Heart left ventricle (tissue), 16 donors: ENCODE measurements at places on chromosomes 3 and 15.

GRCh38 chr3:174098746-174099145 is 701.2 kb downstream of the NLGN1 start:
- DNase-seq = no peak

DNA sequence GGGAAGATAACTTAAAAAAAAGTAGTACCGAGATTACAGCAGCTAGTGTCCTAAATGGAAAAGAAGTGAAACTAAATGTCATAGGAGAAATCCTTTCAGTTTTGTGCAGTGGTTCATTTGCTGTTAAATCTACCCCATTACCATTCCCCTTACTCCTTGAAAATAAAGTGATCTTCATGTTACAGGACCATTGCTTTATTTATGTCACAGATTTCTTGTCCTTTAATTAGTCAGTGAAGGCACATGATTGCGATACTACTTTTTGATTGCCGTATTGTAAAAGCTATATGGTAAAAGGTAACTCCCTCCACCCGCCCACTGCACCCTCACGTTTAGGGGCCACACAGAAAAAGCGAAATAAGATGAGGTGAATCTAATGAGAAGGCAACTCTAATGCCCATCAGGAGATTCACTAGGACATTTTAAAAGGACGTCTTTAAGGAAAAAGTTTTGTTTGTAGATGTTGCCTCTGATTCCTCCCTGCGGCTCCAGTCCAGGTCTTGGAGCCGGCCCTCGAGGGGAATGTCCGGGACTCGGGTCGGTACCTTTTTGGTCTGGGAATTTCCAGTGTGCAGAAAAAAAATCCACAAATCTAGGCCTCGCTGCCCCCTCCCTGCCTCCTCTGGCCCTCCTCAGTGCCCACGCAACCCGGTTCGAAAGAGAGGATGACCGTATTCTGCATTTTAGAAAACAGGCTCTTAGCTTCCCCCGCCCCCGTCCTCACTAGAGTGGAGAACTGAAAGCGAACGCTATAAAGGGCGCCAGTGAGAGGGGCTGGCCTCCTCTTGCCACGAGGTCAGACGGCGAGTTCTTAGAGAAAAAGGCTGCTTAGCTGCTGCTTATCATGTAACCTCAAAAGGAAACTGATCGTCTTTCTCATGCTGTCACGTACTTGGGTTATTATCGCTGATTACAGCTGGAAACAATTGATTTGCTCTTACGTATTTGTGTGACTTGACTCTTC is 21.8 kb upstream of the NFKBIZ start:
- DNase-seq = peak; percentile 79

DNA sequence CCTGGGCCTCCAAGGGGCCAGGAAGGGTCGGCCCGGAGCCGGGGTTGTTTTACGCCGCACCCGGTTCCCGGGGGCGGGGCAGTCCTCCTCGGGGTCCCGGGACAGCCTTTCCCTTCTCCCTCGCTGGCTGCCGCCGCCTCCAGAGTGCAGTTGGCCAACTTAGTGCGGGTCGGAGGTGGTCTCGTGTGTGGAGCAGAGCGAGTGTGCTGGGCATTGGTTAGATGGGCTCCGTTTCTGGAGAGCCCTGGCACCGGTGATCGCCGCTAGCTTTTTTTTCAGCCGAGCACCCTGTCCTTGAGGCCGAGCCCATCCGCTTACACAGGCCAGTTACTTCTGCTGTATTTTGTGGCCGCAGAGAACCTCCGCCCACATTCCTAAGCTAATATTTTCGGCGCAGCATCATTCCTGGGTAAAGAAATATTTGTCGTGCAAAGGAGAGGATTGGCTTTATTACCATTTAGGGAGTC is 585 bp downstream of the KIF23 start:
- peak; percentile 32 for DNase-seq

GRCh38 chr15:91956026-91956723 is 102.7 kb downstream of the SLCO3A1 start:
- DNase-seq = no peak

DNA sequence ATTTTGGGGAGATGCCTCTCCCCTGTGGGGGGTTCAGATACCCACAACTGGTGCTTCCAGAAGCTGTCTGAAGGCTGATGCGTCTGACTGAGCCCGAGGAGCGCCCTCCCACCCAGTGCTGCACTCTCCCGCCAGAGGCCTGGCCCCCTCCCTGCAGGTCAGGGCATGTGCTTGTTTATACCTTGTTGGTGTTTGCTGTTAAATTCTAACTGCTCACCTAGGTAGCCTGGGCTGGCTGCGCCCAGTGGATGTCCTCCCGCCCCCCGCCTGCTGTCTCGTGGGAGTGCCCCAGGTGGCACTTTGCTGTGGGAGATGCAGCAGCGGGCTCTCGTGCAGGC is 12.9 kb downstream of the KLF13 start:
- DNase-seq = no peak

GRCh38 chr3:100630664-100631063 is 21.3 kb downstream of the ADGRG7 start:
- DNase-seq = no peak

GRCh38 chr15:80191897-80192595 is 39.2 kb downstream of the FAH start:
- no peak for DNase-seq

GRCh38 chr3:187746442-187747281 is 1.4 kb upstream of the BCL6 start:
- DNase-seq = no peak

DNA sequence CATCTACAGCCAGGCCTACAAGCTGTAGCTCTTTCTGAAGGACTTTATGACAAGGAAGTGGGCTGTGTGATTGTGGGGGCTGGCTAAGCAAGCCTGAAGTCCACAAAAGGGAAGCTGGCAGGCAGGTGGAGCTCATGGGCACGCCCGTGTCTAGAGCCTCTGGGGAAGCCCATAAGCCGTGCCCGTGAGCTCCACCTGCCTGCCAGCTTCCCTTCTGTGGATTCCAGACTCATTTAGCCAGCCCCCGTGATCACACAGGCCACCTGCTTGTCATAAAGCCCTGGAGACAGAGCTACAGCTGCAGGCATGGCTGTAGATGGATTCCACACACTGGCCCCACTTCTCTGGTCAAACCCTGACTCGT is 15.2 kb downstream of the EFCC1 start:
- DNase-seq = peak; percentile 22

DNA sequence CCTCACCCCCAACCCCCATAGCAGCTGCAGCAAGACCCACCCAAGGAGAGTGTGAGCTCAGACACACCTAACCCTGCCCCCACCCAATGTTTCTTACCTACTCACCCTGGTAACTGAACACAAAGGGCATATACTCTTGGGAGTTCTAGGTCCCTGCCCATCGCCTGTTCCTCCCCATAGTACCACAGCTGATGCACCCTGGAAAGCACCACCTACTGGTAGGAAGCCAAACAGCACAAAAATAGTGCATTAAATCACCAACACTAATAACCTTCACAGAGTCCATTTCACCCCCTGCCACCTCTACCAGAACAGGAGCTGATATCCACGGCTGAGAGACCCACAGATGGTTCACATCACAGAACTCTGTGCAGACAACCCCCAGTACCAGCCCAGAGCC is 245.2 kb downstream of the EFHB start:
- no peak for DNase-seq

DNA sequence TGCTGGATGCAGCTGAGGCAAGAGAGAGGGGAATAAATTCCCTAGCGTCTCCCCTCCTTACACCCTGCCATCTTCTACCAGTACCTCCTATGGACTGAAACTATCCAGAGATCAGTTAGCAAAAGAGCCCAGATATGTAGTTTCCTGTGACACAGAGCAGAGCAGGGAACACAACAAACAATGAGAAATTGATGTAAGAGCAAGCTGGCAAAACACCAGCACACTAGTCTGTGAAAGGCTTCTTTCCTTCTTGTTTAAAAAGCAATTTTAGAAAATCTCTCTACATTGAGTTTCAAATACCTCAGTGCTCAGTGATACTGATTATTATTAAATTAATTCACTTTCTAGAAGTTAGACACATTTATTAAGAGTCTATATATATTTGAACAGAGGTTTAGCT is 215.6 kb upstream of the AZI2 start:
- DNase-seq = no peak

- no peak for DNase-seq
Measured at GRCh38 chr3:4571690-4572334, 78.7 kb downstream of the ITPR1 start.

- no peak for DNase-seq
Measured at GRCh38 chr3:32084870-32085269, 21.6 kb upstream of the GPD1L start.

GRCh38 chr15:68265674-68266073 is 11.9 kb upstream of the FEM1B start:
- no peak for DNase-seq

- DNase-seq = no peak
Measured at GRCh38 chr3:194369522-194370279, at the start of gene LRRC15. Gene LRRC15 (minus strand): TSS chr3:194369743. CDS start chr3:194361043, 8,700 bp downstream.

- no peak for DNase-seq
Measured at GRCh38 chr3:13852638-13853009, 27.2 kb downstream of the WNT7A start.

DNA sequence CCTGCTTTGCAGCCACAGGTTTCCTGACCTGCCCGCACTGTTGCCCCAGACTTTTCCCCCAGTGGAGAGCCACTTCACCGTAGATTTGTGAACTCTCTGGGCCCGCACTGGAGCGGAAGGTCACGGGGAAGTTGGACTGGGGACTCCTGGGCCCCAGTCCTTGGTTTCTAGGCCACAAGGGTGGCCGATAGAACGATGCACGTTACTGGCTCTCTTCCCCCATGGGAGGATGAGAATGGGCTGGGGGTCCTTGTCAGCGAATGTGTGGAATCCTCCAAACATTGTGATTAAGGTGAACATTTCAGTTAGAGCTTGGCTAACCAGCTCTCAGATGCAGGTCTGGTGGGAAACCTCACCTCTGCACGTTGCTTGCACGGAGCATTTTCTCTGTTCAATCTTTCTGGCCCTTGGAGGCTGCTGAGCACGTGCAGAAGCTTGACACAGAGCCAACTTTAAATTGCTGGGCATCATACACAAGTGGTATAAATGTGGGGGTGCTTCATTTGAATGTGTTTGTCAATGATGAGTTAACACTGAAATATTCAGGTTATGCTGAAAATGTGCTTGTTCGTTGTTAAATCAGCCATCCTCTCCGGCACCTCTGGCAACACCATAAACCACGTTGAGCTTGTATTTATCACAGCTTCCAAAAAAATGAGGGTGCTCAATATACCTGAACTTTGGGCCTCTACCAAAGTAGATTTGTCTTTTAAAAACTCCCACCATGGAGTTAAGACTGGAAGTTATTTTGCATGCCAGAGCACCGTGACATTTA is 976 bp downstream of the DIS3L start:
- DNase-seq = no peak

DNA sequence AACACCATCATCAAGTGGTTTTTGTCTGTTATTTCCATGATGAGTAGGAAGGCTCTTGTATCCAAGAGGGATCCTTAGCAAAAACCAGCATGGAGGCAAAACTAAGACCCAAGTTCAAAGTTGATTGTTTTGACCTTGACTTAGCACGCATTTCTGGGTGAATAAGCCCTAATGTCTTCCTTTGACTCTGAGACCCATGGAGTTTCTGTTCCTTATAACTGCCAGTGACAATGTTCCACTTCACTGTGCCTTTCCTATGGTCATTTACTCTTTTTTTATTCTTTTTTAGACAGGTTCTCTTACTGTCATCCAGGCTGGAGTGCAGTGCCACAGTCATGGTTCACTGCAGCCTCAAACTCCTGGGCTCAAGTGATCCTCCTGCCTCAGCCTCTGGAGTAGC is 118.2 kb upstream of the MRPL3 start:
- DNase-seq = no peak

GRCh38 chr15:64897345-64897985 is 14.2 kb upstream of the ANKDD1A start:
- DNase-seq = peak; percentile 74

GRCh38 chr3:174192471-174192870 is 666.7 kb upstream of the NAALADL2 start:
- DNase-seq = no peak

DNA sequence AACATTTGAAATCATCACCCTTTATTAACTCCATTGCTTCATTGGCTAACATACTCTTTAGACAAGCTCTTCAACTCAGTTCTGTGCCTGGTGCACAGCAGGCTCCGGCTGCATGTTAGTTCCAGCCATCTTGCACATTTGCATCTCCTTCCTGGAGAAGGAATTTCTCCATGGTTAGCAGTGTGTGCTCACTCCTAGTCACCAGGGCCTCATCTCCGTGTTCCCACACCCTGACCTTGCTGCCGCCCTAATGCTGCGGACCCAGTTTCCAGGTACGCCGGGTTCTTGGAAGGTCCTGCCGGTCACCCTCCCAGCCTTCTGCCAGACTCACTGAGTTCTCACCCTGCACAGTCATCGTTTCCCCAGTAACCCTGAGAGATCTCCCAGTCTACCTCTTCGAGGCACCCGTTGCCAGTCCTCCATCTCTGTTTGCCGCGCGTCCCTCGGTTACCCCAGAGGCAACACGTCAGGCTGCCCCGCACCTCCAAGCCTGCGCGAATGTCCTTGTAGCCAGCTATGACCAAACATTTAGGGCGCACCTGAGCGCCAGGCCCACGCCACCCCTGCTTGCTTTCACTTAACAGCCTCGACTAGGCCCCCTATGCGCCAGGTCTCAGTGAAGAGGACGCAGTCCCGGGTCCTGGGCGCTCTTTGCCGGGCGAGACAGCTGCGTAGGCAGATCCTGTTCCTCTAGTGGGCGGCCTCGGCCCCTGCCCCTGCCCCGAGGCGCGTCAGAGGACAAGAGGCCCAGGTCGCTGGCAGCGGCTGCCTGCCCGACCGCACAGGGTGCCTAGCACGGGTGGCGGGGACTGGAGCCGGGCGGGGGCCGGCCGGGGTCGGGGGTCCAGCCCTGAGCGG is 747 bp upstream of the ZNF592 start:
- peak; percentile 79 for DNase-seq

DNA sequence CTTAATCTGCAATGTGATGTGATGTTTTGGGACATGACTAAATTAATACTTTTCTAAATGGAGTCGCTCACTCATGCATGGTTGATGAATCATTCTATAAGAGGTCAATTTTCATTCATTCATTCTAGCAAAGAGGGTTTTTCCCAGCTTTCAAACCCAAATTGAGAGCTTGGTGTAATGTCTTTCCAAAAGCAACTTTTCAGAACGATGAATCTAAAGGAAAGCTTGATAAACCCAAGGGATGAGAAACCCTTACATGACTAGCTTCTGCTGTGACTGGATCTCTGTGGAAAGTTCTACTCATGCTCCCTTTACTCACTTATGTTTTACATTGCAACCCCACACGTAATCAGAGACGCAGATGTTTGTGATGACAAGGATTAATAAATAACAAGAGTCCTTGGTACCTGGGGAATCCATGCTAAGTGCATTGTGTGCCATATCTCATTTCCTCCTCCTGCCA is 47.7 kb downstream of the PDZRN3 start:
- DNase-seq = no peak
